ENCODE measurements at places on chromosomes 11 and 22.

DNA sequence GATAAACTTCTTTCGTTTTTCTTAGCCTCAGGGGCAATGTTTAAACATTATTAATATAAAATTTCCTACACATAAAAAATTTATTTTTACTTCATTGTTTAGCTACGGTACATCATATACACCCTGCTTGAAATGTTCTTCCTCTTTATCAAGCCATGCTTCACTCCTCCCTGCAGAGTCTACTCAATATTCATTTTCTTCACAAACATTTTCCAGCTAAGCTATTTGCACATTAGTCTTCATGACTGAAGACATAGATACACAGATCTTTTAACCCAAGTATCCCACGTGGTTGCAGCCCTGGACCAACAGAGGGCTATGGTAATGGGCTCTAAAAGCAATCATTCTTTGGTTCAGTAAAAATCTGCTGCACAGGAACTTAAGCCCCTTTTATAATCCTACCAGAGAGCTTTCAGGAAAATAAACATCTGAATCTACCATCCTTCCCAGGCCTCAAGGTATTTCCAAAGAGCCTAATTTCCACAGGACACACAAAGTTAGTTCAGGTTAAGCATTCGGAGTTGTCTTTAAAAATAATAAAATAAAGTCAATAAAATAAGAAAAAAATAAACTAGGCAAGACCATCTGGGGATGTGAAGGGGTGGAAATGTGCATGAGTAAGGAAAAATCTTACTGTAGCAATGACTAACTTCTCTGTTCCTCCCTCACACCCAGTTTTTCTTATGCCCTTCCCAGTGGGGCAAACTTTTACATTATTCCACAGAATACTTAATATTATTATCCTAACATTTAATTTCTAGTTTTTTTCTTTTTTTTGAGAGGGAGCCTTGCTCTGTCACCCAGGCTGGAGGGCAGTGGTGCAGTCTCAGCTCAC, 21.6 kb upstream of the OR6X1 start:
- DNase-seq, result no peak

GRCh38 chr22:50571264-50572175, 6.7 kb downstream of the CPT1B start:
- DNase-seq, result no peak

GRCh38 chr11:12397931-12398334, 20.6 kb downstream of the PARVA start:
- no peak for DNase-seq

GRCh38 chr11:1521382-1522080, 35.0 kb upstream of the MOB2 start:
- no peak for DNase-seq

- DNase-seq, result no peak
These were observed 72.7 kb downstream of the LRP5 start for GRCh38 chr11:68385128-68385527.

- no peak for DNase-seq
These were observed 1.2 kb downstream of the MRTFA start for GRCh38 chr22:40635043-40635939.

DNA sequence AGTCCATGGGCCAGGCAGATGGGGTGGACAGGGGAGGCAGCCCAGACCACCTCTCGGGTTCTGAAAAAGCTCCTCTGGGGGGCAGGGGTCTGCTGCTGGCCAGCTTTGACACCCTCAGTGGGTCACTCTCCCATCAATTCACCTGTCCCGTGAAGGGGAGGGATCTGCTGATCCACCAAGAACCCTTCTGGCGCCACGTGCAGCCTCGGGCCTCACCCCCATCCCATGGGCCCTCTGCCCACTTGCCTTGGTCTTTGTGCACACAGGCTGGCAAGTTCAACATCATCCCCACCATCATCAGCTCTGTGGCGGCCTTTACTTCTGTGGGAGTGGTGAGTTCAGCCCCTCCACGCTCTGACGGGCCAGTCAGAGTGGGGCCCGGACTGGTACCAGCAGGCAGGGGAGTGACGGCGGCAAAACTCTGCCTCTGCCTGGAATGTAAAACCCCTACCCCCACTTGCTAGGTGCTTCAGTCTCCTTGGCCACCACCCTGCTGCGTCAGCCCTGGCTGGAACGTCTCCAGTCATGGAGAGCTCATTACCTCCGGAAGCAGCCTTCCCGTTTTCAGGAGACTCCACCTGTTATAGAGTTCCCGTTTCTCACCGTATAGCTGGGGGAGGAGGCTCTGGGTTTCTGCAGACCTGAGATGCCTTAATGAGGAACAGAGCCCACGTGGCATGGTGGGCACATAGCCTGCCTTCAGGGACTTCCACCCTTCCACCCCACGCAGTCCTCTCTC, 12.7 kb downstream of the PRG3 start:
- DNase-seq, result no peak

DNA sequence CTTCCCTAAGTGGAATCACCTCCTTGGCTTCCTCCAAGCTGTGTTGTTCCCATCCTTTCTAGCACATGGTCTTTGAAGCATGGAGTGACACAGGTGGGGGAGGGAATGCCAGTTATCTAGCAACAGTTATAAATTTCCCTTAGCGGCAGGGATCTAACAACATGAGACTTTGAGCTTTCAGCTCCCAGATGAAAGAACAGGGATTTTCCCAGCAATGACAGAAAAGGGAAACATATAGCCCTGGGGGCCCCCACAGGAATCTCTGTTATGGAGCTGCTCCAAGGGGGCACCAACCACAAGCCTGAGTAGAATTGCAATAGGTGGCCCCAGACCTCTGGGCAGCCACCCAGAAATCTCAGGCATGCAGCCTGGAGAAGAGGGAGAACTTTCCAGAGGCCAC, 163.0 kb downstream of the GRIK4 start:
- DNase-seq, result no peak
